ENCODE measurements at places on chromosomes 12 and 14. TPM values are rescaled to one million over a fixed set of nuclear protein-coding genes. Genes with fewer than 3 reads are reported as not detected.

DNA sequence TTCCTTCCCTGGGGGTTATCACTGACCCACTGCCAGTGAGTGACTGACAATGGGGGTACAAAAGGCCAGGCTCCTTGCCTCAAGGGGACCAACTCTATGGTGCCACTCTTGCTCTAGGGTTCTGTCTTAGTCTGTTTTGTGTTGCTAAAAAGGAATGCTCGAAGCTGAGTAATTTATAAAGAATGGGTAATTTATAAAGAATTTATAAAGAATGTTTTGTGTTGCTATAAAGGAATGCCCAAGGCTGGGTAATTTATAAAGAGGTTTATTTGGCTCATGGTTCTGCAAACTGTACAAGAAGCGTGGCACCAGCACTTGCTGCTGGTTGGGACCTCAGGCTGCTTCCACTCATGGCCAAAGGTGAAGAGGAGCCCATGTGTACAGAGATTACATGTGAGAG is 15.8 kb upstream of the RASSF8 start:
- H3K4me3 ChIP-seq, result no peak overlapping the region
- no peak for DNase-seq
- no peaks in the 10 kb centered on the region for H3K4me1 ChIP-seq
- no peaks in the 10 kb centered on the region for H3K36me3 ChIP-seq
- H3K27me3 ChIP-seq, result no peaks in the 10 kb centered on the region
- no peak overlapping the region for H3K27ac ChIP-seq

DNA sequence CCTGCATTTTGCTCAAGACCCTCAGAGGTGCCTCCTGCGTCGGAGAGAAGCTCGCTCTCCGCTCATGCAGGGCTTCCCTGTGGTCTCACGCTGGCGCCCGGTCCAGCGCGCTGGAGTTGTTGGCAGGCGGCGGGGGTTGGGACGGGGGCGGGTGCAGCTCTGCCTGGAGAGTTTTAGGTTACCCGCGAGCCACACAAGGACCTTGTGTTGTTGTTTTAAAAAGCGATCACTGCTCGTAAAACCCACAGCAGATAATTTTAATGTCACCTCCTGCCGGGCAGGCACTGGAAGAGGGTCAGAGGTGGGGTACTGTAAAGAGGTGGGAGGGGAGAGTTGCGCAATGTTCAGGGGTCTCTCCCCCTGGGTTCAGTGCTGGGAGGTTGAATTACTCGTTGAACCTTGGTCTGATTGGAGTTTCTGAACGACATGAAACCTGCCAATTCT is 850 bp downstream of the SMOC1 start:
- H3K4me3 ChIP-seq, result no peak overlapping the region
- no peak for DNase-seq
- H3K27me3 ChIP-seq, result peaks cover 29% of the 10 kb centered on the region
- H3K27ac ChIP-seq, result no peak overlapping the region
- no peaks in the 10 kb centered on the region for H3K36me3 ChIP-seq

- no peaks in the 10 kb centered on the region for H3K27me3 ChIP-seq
- H3K4me1 ChIP-seq, result no peaks in the 10 kb centered on the region
- no peaks in the 10 kb centered on the region for H3K36me3 ChIP-seq
- no peak for DNase-seq
- no peak overlapping the region for H3K27ac ChIP-seq
These were observed 438.1 kb downstream of the FUT8 start for GRCh38 chr14:65850429-65851135.

The CNPY2 gene
- polyA plus RNA-seq, result 43.1 TPM

GRCh38 chr12:42125388-42125767 is 19.3 kb downstream of the GXYLT1 start:
- no peak overlapping the region for H3K27ac ChIP-seq
- H3K36me3 ChIP-seq, result no peaks in the 10 kb centered on the region
- peaks cover 8% of the 10 kb centered on the region for H3K4me1 ChIP-seq
- no peak overlapping the region for H3K4me3 ChIP-seq

All from CD14-positive monocyte (primary cell).